ENCODE measurements at places on chromosomes 4 and X.
A peak's percentile ranks its signal among the peaks of the same experiment; 100 is the strongest.

- no peak for DNase-seq
Observed at GRCh38 chr4:56245547-56246232, 141.6 kb downstream of the AASDH start.

DNA sequence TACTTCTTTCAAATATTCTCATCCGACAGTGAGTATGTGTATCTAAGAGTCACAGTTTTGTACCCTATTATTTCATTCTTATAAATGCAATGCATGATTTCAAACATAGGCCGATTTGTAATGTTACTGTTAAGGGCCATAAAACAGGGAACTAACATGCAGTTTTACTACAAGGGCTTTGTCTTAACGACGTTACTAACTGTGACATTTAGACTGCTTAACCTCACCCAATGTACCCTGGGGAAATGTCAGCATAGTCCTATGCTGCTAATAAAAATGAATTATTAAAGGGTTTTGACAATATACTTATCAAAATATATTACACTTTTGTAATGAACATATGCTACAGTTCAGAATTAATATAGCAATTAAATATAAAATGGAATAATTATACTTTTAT lies 74.8 kb upstream of the CPXCR1 start:
- no peak for DNase-seq

DNA sequence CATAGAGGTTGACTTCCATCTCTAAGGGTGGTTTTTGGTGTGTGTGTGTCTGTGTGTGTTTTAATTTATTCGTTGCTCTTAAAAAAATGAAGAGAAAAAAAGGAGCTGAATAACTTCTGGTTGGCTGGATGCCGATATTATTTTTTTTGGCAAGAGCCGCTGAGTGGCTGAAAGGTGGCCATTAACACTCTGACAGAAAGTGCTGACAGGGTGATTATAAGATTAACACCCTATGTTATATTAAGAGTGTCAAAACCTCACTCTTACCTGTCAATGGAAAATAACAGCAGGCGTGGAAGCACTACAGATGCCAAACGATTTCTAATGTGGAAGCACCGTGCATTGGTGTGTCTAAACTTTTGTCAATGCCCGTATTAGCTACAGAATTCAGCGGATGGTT lies 622.5 kb downstream of the ANKRD50 start:
- DNase-seq: no peak

- no peak for DNase-seq
Observed at GRCh38 chr4:93775551-93775950, 53.0 kb upstream of the ATOH1 start.

DNA sequence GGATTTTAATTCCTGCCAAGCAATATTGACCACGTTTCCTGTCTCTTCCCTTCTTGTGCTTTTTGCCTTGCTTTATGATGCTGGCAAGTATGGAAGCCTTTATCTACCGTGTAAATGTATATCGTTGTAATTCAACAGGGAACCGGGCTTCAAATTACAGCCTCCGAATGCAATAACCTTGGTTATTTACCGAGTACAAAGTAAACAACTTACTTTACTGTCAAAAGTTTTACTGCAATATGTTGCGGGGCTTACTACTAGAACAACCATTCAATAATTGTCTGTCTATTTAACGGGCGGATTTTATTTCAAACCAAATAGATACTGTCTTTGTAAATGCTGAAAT lies 73.1 kb downstream of the PALLD start:
- no peak for DNase-seq

DNA sequence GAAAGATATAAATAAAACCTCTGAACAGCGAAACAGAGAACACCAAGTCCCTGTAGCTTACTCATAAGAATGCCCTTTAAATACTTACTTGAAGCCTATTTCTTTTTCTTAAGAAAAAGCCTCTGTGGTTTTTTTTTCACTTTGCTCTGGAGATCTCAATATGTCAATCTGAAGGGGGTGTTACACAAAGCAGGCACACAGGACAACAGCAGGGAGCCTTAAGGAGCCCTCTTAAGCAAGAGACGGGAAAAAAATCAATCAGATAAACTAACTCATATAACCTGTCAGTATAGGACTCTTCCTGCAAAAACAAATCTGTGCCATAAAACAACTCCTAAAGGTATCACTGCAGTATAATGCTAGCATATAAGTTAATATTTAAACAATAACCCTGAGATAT lies 611.1 kb upstream of the ATOH1 start:
- no peak for DNase-seq

- no peak for DNase-seq
Observed at GRCh38 chr4:188819233-188819632, 680.0 kb downstream of the TRIML1 start.

DNA sequence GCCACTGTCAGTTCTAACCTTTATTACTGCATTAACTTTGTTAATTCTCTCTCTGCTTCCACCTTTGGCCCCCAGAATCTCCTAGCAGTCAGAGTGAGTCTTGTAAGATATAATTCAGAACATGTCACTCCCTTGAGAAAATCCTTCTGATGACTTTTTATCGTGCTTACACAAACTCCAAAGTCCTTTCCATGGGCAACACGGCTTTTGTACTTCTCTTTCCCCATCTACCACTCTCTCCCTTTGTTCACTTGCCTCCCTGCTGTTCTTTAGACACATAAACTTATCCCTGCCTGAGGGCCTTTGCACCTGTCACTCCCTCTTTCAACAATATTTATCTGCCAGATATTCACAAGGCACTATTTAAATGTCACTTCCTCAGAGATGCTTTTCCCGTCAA lies 64.8 kb downstream of the MAOB start:
- DNase-seq: no peak

GRCh38 chr4:149980941-149981340 lies 97.3 kb upstream of the DCLK2 start:
- DNase-seq: no peak

DNA sequence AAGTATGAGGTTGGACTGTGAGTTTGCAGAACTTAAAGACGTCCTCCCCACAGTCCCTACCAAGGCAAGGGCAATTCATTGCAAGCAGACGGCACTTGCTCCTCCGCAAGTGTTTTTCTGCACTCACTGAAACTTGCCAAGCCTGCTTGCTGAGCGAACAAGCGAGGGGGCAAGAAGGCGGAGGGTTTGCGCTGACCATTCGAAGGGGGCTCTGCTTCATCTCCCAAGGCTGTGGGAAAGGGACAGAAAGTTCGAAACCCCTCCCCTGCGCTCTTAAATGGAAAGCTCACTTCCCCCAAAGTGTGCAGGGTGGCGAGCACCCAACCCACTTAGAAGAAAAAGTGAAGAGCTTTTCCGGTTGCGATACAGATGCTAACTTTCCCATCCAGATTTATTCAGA lies 1.4 kb downstream of the MID1 start:
- DNase-seq: no peak

GRCh38 chrX:14095702-14096101 lies 66.0 kb upstream of the GEMIN8 start:
- peak; percentile 31 for DNase-seq

GRCh38 chr4:158484173-158484885 lies 37.4 kb upstream of the RXFP1 start:
- no peak for DNase-seq

DNA sequence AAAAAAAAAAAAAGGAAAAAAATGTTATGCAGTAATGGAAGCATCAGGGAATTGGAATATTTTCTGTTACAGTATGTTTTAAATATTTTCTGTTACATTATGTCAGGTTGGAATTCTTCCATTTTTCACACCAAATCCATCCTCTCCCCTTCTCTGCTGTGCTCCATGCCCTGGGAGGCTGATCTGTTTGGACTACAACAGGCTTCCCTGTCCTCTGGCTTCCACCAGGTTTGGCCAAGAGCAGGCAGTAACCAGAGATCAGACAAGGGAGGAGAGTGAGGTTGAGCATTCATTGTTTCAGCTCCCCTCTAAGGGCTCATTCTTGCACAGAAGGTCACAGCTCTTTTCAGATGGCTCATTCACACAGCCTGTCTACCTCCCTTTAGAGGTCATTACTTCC lies 11.7 kb upstream of the TMEM184C start:
- no peak for DNase-seq

DNA sequence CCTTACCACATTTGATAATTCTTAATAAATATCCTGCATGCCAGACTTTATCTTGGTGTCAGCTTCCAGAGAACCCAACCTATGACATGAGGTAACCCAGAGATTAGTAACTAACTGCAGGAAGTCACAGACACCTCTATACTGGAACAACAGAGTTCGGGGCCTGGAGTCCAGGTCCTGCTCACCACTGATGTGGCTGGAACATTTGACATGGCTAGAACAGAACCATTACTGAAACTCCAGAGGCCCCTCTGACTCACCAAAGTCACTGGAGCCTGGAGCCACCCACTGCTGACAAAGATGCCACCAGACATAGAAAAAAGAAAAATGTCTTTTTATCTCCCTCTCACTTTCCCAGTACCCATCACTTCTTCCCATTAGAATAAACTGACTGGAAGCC lies 403.7 kb downstream of the MID1IP1 start:
- no peak for DNase-seq

- DNase-seq: no peak
Observed at GRCh38 chr4:153655928-153656327, 28.2 kb upstream of the TLR2 start.

- no peak for DNase-seq
Observed at GRCh38 chrX:114619874-114620273, 36.0 kb downstream of the HTR2C start.

DNA sequence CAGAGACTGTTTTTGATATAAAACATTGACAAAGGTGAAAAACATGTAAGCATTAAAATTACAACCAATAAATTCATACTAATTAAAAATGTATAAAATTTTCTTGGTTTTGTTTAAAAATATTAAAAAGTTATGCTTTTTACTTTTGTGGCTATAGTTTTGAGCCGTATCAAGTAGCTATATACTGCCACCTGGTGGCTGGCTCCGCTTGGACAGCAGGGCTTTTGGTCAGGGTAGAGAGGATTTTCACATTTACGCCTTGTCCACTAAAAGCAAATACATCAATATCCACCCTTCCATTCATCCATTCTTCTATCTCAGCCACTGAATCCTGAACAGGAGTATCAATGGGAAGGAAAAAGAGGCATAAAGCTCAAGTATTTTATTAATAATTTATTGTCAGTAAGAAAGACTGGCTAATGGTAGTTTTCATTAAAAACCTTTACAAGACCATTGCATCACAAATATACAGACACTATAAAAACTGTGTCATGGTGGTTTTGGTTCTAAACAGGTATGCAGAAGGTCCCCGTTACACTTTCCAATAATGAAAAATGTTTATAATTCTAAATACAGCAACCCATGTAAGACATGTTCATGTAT lies 32.1 kb upstream of the MTNR1A start:
- peak; percentile 25 for DNase-seq

DNA sequence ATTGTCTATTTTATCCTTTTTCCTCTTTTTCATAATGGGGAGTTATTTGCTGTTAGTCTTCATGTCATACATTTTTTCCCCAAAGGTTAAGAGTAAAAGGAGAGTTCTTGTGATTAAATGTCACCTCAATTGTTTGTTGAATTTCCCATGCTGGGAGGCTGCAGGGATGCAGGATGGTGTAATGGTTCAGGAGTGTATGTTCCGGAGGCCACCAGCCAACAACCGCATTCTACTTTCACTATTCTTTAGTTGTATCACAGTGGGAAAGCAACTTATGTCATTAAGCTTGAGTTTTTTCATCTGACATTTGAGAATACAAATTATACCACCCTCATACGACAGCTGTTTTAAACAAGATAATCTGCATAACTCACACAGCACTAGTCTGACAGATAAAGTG lies 15.4 kb downstream of the AFP start:
- no peak for DNase-seq

DNA sequence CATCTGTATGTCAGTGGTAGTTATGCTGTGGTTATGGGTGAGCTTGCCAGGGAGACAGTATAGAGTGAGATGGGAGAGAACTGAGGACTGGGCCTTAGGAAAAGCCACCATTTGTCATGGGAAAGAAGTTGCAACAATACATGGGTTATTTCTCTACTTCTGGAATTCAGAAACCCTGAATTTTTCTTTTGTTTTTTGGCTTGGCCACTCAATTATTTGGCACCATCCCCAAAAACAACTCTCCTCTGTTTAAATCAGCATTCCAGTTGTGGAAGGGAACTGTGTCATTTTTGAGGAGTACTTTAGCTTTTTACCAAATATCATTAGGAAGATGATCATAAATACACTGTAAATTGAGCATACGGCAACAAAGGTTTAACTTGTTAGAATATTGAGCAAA lies 41.1 kb upstream of the ACSL4 start:
- no peak for DNase-seq

GRCh38 chr4:98287328-98287727 lies 26.1 kb downstream of the RAP1GDS1 start:
- DNase-seq: no peak

GRCh38 chr4:155208258-155209054 lies at the start of gene NPY2R:
Gene NPY2R (plus strand): TSS chr4:155208636. CDS start chr4:155213940, 5,304 bp downstream.
- no peak for DNase-seq

- no peak for DNase-seq
Observed at GRCh38 chrX:44157283-44157682, 184.1 kb upstream of the NDP start.

- DNase-seq: no peak
Observed at GRCh38 chrX:33133320-33133719, 78.0 kb downstream of the DMD start.

DNA sequence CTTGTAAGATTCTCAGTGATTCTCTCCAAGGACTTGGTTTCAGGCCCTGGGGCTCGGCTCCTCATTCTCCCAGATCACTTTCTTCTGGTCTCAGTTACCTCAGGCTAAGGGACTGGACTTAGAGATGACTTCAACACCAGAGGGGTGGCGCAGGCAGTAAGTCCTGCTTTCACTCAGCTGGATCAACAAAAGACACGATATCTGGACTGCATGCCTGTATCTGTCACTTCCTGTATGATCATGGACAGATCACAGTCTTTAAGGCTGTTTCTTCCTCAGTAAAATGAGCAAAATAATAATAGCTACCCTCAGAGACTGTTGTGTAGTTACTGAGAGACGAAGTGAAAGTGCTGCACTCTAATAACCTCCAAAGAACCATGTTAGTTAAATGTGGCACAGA lies 19.5 kb upstream of the CXCR3 start:
- no peak for DNase-seq

GRCh38 chr4:101328063-101328602 lies 19.2 kb downstream of the PPP3CA start:
- no peak for DNase-seq

DNA sequence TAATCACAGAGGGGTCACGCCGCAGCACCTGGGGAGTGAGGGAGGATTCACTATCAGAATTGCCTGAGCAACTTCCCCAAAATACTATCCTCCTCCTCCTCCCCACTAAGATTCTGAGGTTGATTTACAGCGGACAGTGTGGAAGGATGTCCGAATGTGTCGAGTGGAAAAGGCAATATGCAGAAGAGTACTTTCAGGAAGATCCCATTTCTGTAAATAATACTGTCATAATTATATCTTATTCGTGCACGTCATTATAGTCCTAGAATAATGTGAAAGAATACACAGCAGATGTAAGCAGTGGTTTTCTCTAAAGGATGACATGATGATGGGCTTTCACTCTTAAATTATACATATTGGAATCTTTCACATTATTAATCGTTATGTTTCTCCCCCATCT lies 149.8 kb upstream of the NOCT start:
- no peak for DNase-seq
